ENCODE measurements at places on chromosomes 4 and X. TPM values are rescaled to one million over a fixed set of nuclear protein-coding genes. Genes with fewer than 3 reads are reported as not detected.

GRCh38 chr4:34148322-34148908 is 2095.9 kb downstream of the ARAP2 start:
- no peak for DNase-seq
- no peaks in the 10 kb centered on the region for H3K4me1 ChIP-seq
- no peak overlapping the region for H3K27ac ChIP-seq
- no peak overlapping the region for H3K4me3 ChIP-seq

DNA sequence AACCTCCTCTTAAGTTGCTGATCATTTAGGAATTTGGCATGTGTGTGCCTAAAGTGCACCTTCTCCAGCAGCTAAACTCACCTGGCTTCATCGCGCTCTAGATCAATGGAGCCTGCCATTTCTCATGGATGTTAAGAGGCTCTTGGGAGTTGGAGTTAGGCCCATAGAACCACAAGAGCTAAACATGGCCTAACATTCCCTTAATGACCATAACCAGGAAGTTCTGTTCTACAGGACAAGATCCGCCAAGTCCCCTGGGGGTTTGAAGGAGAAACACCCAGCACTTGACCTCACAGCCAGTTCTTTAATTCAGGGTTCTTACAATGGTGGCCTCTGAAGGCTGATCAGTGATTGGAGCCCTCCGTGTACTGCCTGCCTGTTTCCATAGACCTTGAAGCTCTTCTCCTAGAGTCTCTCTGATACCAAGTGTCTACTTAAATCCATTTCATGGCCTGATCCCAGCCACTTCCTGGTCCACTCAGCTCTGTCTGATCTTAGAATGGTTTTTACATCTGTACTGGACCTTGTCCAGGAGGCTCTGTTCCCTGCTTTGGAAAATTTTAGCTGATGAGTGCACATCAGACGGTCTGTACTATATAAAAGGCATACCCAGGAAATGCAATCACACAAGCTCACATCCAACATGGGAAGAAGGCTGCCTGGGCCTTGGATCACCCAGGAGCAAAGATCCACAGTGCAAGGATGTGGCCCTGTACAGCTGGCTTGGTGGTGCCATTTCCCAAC is 45.1 kb downstream of the RPS3A start:
- H3K4me1 ChIP-seq = no peaks in the 10 kb centered on the region
- DNase-seq = no peak
- no peak overlapping the region for H3K4me3 ChIP-seq
- peak overlapping the region; percentile 27 for H3K27ac ChIP-seq
- H3K36me3 ChIP-seq = peaks cover 18% of the 10 kb centered on the region

GRCh38 chr4:61201961-61202637 is 2.0 kb downstream of the ADGRL3 start:
- H3K4me1 ChIP-seq = no peaks in the 10 kb centered on the region
- H3K4me3 ChIP-seq = peak overlapping the region; percentile 52
- H3K27ac ChIP-seq = no peak overlapping the region

Gene COL25A1
- 0.79 TPM for total RNA-seq

Gene NEIL3
- total RNA-seq = not detected

Gene FRYL
- 89.1 TPM for total RNA-seq

Gene GRIA2
- total RNA-seq = not detected

Gene RUFY3
- 76.0 TPM for total RNA-seq

DNA sequence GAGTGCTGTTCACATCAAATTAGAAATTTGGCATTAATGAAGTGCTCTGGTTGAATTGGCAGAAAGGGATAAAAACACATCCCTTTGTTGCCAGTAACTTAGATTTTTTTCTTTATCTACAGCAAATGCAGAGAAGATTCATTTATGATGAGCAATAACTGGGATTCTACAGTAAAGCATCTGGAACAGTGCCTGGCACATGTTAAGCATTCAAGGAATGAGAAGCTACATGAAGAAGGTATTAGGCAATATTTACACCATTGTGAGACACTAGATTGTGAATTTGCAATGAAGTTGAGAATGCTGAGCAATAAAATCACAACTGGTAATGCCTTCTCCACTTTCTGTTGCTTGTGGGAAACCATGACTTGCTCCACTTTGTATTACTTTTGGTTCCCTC is 33.5 kb downstream of the PCDH19 start:
- H3K27ac ChIP-seq = no peak overlapping the region
- no peaks in the 10 kb centered on the region for H3K36me3 ChIP-seq
- no peaks in the 10 kb centered on the region for H3K4me1 ChIP-seq
- H3K27me3 ChIP-seq = no peaks in the 10 kb centered on the region

DNA sequence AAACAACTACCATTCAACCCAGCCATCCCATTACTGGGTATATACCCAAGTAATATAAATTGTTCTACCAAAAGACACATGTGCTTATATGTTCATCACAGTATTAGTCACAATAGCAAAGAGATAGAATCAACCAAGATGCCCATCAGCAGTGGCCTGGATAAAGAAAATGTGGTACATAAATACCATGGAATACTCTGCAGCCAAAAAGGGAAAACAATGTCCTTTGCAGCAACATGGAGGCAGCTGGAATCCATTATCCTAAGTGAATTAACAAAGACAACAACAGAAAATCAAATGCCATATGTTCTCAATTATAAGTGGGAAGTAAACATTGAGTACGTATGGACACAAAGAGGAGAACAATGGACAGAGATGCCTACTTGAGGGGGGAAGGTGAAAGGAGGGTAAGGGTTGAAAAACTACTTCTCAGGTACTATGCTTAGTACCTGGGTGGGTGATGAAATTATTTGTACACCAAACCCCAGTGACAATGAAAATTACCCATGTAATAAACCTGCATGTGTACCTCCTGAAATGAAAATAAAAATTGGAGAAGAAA is 632.1 kb upstream of the AADAT start:
- no peaks in the 10 kb centered on the region for H3K36me3 ChIP-seq
- H3K4me3 ChIP-seq = no peak overlapping the region
- DNase-seq = no peak
- no peaks in the 10 kb centered on the region for H3K4me1 ChIP-seq
- no peak overlapping the region for H3K27ac ChIP-seq

All from upper lobe of left lung (tissue), 6 donors.